Myocyte (in vitro differentiated cells): ENCODE measurements at places on chromosomes 12 and 14. TPM values are rescaled to one million over a fixed set of nuclear protein-coding genes. Genes with fewer than 3 reads are reported as not detected.

DNA sequence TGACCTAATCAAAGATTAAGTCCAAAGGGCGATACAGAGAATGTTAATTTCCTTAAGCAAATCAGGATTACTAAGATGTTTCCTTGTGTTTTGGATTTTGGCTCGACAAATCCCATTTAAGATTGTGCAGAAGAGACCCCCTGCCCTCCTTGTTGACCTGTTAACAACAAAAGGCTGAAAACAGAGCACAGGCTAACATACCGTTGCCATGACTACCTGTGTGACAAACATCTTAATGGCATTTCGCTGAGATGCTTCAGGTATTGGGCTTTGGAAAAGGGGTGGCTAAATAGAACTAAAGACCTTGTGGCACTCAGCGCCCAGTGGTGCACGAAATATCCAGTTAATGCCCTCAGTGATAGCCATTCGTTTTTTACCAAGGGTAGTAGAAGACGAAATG is 1532.3 kb upstream of the TMEM132C start:
- no peak for DNase-seq

DNA sequence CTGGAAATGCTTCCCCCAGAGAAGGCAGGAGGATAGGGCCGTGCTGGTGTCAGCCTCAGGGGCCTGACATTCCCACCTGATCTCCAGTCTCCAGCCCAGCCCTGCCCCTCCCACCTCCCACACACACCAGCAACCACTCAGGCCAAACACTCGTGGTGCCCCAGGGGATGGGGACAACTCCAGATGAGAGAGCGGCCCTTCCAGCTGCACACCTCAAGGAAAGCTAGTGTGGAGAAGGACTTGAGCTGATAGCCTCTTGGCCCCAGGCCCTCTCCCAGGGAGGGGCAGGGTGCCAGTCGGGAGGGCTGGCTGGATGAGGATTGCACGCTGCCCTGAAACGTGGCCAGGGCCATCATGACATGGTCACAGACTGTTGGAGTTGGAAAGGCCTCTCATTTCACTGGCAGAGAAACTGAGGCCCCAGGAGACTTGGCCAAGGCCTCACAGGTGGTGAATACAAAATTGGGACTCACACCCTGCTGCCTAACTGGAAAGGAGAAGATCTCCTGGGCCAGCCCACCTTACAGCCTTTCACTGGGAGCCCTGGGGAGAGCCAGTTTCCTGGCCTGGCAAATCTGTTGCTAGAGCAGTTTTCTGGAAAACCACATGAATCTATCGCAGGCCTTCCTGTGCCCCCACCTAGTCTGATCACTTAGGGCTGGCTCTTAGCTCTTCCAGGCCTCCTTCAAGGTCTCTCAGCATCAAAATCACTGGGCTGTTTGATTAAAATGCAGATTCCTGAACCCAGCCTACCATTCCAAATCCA is 52.1 kb downstream of the IRF2BPL start:
- no peak for DNase-seq

GRCh38 chr14:106211334-106211900 is 685.0 kb downstream of the TMEM121 start:
- DNase-seq = no peak

DNA sequence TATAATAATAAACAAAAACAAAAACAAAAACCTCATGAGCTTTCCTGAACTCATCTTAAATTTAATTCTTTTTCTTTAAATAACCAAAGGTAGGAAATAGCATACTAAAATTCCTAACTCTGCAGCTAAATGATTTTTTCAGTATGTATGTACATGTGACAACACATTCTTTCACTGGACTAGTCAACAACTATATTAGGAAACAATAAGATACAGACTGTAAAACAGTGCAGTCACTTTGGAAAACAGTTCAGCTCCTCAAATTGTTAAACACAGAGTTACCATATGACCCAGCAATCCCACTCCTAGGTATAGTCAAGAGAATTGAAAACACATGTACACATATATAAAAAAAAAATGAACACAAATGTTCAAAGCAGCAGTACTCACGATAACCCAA is 64.7 kb downstream of the SPPL3 start:
- DNase-seq = no peak

- DNase-seq = no peak
These were observed 470.1 kb downstream of the TMTC2 start for GRCh38 chr12:83156815-83157214.

DNA sequence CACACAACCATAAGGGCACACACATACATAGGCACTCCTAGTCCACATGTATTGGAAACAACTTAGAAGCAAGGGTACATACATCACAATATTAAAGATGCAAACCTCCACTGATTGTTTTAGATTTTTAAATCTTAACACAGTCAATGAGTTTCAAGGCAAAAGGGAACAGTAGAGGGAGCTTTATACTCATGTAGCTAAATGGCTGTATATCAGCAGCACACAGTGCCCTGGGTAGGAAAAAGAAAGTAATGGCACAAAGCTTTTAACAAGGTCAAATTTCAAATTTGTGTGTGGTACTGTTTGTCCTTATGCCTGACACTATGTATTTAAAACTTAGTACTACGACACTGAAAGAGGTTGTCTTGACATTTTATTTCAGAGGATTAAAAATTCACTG is 262.0 kb downstream of the MED13L start:
- DNase-seq = peak; percentile 65

- DNase-seq = no peak
These were observed 160.5 kb downstream of the PIK3C2G start for GRCh38 chr12:18421867-18422266.

Gene WNT1
- not detected in 2 replicates for total RNA-seq

Gene NPFF
- total RNA-seq = not detected in 2 replicates

Gene ZNF219
- total RNA-seq = 33.2 and 49.8 TPM in 2 replicates

GRCh38 chr12:69810870-69811498 is 14.0 kb upstream of the MYRFL start:
- no peak for DNase-seq

Gene TMEM233
- 5.4 and 7.2 TPM in 2 replicates for total RNA-seq

DNA sequence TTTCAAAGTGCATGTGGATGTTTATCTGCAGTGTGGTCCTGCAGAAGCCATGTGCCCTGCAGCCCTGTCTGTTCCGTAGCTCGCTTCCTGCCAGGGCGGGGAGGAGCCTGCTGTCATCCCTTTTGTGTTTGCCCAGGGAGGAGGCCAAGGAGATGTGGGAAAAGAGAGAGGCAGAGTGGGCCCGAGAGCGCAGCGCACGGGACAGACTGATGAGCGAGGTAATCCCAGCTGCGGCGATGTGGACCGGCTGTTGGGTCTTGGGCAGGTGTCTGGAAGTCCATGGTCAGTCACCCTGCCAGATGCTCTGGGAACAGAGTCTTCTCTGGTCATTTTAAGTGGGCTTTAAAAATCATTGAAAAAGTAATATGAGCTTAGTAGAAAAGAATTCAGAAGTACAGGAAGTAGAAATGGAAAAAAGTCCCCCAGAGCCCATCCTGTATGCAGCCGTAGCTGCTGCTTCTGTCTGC is 12.8 kb downstream of the TCHP start:
- DNase-seq = no peak

- no peak for DNase-seq
These were observed 348.5 kb downstream of the NPAS3 start for GRCh38 chr14:33287189-33287588.

Gene NOVA1
- 1.5 and 2.5 TPM in 2 replicates for total RNA-seq

DNA sequence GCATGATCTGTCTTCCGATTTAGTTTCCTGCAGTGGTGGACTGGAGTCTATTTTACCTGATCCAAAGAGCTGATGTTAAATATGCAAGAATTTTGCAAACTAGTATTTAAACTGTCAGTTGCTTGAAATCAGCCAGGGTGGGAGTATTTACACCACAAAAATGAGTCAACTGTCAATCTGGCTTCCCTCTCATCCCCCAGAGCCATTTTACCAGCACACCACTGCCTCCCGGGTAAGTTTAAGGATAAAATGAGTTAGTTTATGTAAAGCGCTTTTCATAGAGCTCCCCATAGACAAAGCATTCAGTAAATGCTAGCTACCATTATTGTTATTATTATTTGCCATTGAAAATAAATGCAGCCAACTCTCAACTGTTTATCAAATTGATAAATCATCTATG is 106.3 kb upstream of the FRMD6 start:
- no peak for DNase-seq

- no peak for DNase-seq
These were observed 47.9 kb upstream of the GARIN2 start for GRCh38 chr14:67141146-67141900.

DNA sequence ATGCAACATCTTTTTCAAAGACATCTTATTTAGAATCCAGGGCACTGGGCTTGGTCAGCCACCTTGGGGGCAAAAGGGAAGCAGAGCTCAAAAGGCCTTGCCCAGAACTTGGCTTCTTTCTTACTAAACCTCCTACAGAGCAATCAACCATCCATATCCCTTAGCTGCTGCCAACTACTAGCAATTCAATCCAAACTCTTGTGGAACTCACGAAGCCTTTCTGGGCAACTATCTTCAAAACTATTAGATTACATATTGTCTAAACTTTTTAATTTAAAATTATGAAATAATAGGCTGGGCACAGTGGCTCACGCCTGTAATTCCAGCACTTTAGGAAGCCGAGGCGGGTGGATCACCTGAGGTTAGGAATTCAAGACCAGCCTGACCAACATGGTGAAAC is 95.5 kb downstream of the PAWR start:
- no peak for DNase-seq

DNA sequence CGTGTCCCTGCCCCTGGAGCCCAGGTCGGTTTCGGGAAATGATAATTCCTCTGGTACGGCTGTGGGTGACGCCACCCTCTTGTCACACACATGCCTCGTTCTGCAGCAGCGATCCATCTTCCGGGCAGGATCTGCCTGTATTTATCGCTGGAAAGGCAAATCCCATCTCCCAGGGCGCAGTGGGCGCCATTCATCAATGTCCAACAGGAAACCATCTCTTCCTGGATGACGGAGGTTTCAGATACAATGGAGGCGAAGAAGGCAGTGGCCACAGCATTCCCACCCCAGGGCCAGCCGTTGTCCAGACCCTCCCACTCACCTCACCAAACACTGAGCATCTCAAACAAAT is 74.2 kb downstream of the NOC4L start:
- no peak for DNase-seq

Gene UNG
- 29.8 and 36.0 TPM in 2 replicates for total RNA-seq

DNA sequence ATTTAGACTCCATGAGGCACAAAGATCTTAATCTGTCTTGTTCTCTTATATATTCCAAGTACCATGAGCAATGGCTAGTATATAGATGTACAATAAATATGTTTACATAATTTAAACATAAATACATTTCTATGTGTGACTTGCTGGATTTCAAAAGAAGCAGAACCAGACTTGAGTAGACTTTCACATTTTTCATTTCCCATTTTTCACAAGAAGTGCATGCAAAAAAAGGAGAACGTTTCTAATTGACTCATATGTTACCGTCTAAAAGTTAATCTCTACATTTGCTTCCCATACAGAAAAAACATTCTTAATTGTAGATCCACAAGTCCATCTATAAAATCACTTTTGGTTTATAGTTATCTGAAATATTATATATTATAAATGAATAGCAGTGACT is 256.5 kb upstream of the USP15 start:
- no peak for DNase-seq

Gene CD69
- not detected in 2 replicates for total RNA-seq

DNA sequence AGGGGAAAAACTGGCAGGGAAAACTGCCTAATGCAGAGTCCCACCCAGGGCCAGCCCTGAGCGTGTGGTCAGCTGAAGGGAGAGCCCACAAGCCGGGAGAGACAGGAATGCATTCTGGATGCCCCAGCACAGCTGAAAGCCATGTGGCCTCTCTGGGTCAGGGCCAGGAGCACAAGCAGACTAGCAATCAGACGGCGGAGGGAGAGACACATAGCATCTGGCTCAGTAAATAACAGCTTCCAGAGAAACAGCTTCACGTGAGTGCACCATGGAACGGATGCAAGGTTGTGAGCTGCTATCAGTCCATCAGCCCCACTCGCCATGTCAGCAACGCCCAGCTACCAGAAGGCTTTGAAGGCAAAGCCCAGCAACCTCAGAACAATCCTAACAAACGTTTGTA is 28.2 kb upstream of the TMEM106C start:
- DNase-seq = peak; percentile 99

Gene SCNN1A
- total RNA-seq = 0.13 and 1.0 TPM in 2 replicates

DNA sequence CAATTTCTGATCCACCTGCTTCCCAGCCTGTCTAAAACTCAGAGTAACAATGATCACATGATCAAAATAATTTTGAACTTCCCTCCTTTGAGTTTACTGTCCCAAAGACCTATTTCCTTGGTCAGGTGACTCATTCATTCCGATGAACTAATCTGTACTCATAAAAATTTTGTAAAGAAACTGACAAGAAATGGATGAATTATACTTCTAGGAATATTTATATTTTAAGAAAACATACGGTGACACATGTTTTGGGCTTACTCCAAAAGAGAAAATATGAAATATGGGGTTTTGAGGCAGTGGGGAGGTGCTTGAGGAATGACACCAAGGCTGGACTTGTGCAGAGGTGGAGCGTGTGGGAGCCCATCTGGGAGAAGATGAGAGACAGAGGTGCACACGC is 42.0 kb downstream of the GUCY2C start:
- no peak for DNase-seq

- no peak for DNase-seq
These were observed 902.8 kb downstream of the SLC16A7 start for GRCh38 chr12:60498656-60499055.

DNA sequence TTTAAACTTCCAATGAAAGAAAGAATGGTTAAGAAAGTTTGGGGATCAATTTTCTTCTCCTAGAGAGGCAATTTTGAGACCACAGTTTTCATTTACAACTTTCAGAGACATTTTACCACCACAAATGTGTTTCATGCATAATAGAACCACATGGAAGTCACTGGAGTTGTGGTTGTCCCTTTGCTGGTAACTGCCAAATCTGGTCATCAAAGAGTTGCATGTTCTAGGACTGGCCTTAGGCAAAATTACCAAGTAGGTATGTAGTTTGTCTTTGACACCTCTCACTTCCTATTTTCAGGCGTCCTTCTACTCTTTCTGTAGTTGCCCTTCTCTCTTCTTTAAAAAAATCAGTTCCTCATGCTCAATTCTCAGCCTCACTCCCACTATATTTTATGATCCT is 54.3 kb upstream of the TMX1 start:
- DNase-seq = no peak

- DNase-seq = no peak
These were observed 2.8 kb downstream of the CKB start for GRCh38 chr14:103519837-103520212.

DNA sequence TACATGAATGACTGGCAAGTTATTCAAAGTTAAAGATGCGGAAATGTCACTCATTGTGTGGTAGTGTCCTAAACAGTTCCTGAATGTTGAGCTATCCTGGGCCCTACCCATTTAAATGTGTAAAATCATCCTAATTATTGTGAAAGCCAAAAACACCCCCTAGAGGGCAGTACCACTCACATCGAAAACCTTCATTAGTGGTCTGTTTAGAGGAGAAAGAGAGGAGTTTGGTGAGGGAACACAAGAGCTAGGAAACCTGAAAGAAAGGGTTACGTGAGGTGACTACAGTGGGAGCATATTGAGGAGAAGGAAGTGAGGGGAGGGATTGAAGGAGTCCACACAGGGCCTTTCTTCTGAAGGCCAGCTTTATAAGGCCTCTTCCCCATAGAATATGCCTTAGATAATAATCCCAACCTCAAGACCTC is 2.5 kb upstream of the TEP1 start:
- peak; percentile 67 for DNase-seq

Gene PRB2
- not detected in 2 replicates for total RNA-seq

GRCh38 chr14:30235485-30235884 is 307.8 kb upstream of the PRKD1 start:
- DNase-seq = no peak

GRCh38 chr12:110199339-110200123 is 75.4 kb downstream of the IFT81 start:
- peak; percentile 39 for DNase-seq
